ENCODE measurements at places on chromosomes 7 and 10.

GRCh38 chr10:125693524-125693847 is 10.5 kb upstream of the TEX36 start:
- DNase-seq = no peak

- DNase-seq = no peak
These were observed 172.3 kb upstream of the PPP2R2D start for GRCh38 chr10:131728286-131729228.

DNA sequence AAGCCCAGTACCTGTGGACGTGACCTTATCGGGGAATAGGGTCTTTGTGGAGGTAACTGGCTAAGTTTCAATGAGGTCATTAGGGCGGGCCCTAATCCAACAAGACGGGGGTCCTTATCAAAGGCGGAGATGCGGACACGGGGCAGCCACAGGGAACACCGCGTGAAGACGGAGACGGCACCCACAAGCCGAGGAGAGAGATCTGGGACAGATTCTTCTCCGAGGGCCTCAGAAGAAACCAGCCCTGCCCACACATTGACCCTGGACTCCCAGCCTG is 516.9 kb downstream of the DNAJB6 start:
- DNase-seq = no peak

DNA sequence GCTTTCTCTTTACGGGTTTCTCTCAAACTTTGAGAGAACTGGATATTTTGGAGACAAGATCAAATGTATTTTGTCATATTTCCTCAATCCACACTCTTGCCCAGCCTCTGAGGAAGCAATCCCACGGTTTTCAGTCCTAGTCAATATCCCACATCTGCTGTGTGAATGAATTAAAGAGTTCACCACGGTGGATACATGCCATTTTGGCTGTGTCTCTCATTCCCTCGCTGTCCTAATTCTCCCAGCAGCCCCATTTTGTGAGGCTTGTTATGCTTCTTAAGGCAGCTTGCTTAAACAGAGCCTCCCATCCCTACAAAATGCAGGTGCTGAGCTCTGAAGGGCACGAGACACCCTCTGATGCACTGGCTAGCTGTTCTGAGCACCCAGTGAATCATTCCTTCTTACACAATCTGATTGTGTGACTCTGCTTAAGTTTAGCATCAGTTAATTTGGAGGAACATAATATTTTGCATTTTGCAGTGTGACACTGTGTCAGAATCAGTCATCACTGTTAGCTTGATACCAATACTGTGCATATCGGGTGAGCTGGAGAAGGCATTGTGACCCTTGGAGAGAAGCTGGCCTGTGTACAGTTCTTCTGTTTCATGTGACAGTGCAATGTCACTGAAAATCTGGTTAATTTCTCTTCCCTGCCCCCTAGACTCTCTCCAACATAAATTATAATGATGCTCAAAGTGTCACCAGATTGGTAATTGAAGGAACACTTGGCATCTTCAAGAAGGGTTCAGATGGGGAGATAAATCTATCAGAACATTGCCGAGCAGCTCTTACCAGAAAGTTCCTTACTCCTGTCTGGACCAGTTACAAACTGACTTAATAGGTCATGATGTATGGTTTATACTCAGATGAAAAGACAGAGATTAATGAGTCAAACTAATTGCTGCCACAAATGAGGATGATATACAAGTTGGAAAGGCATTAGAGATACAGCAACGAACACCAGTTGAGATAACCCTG is 103.7 kb upstream of the AOAH start:
- no peak for DNase-seq

- no peak for DNase-seq
These were observed 639.8 kb downstream of the INHBA start for GRCh38 chr7:41063116-41063515.

- DNase-seq = no peak
These were observed 607.6 kb downstream of the KCNMA1 start for GRCh38 chr10:77029777-77030717.

DNA sequence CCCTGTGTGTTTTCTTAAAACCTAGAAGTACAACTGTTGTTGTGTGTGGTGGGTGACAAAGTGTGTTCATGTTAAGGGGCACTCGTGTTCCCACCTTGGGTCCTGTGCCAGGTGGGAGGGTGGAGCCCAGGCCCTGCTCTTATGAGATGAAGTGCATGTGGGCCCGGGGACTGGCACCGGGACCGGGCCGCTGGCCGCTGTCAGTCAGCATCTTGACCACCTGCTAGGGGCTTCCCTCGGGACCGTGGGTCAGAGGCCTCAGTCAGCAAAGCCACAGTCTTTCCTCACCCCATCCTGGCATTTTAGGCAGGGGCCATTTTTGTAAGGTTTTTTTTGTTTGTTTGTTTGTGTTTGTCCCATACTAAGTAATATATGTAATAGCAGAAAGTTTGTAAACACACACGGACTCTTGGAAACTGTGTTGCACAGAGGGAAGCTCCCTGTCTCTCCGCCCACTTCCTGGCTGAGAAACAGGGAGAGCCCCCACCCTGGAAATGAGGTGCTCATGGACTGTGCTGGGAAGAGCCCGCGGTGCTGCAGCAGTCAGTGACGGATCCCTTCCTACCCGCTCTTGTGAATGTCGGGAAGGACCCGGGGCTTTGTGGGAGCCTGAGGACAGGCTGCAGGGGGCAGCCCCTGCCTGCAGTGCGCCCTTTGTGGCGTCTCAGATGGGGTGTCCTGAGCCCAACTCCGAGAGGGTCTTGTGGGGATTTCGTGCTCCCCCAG is 13.4 kb downstream of the AGAP3 start:
- no peak for DNase-seq

- no peak for DNase-seq
These were observed 111.1 kb downstream of the LHPP start for GRCh38 chr10:124572751-124573150.

- no peak for DNase-seq
These were observed 211.5 kb upstream of the SLC26A5 start for GRCh38 chr7:103657474-103657894.

DNA sequence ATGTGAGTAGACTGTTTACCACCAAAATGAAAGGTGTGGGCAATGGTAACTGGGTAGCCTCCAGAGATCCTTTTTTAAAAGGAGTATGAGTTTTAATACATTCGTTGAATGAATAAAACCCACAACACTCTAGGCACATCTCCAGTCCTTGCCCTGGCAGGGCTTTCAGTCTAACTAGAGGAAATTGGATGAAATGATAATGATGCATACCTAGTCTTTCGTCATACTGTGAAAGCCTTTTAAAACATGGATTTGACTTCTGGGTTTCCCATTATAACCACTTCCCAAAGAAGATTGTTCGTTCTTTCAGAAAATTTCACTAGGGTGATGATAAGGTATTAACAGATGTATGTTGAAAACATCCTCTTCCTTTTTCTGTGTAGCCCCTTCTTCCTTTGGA is 110.8 kb downstream of the REEP3 start:
- DNase-seq = peak; percentile 32

GRCh38 chr10:79416578-79417255 is 28.7 kb downstream of the ZCCHC24 start:
- no peak for DNase-seq

DNA sequence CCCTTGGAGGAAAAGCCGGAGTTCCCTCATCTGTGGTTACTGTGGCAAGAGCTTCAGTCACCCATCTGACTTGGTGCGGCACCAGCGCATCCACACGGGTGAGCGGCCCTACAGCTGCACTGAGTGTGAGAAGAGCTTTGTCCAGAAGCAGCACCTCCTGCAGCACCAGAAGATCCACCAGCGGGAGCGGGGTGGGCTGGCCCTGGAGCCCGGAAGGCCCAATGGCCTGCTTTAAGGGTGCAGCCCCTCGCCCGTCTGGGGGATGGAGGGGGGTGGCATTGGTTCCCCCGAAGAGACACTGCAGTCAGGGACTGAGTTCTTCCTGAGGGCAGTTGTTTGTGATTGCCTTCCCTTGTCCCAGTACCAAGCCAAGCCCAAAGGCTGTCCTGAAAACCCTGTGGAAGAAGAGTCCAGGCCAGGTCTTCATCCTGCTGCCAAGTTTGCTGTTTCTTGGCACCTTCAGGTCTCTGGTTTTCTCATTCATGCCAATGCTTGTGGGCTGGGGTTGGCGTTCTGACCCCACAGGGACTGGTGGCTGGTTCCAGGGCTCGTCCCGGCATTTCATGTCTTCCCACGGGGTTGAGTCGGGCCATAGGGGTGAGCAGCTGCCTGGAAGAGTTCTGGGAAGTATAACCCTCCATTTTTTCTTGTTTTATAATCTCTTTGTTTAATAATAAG is 7.7 kb upstream of the ZNF783 start:
- DNase-seq = no peak

DNA sequence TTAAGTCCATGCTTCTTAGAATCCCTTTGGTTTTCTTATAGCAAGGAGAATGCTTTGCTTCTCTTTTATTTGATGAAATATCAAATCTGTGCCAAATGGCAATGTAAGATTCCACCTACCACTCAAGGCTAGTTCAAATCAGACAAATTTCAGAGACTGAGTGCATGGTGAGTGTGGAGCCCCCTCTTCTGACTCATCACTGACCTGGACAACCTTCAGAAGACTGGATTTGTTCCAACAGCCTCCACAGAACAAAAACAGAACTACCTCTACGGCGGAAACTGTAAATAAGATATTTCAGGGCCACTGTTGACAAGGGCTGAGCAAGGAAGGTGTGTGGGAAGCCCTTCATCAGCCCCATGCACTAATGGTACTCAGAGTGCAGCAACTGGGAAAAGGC is 21.1 kb downstream of the NCAPG2 start:
- DNase-seq = no peak

DNA sequence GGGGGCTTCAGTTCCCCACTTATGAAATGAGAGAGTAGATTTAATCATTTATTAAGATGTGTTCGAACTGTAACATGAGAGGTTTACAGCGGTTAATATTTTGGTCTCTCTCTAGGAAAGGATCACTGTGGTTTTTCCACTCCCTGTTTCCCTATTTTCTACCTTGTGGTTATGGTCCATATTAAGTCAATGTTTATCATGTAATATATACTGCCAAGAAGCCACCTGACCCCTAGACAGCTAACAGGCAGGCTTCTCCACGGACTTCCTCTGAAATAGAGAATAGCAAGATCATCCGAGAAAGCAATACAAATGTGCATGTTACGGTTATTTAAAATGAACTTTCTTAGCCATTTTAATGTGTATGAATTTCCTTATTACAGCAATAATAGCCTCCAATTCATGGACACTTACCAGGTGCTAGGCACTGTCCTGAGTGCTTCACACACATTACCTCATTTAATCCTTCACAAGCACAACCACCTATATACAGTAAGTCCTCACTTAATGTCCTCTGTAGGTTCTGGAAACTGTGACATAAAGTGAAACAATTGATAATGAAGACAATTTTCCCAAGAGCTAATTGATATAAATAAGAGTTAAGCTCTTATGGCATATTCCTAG is 835 bp upstream of the COL28A1 start:
- no peak for DNase-seq

- peak; percentile 97 for DNase-seq
These were observed 6.5 kb downstream of the INHBA start for GRCh38 chr7:41696323-41696916.

GRCh38 chr10:17394854-17395253 is 59.5 kb downstream of the ST8SIA6 start:
- DNase-seq = no peak

DNA sequence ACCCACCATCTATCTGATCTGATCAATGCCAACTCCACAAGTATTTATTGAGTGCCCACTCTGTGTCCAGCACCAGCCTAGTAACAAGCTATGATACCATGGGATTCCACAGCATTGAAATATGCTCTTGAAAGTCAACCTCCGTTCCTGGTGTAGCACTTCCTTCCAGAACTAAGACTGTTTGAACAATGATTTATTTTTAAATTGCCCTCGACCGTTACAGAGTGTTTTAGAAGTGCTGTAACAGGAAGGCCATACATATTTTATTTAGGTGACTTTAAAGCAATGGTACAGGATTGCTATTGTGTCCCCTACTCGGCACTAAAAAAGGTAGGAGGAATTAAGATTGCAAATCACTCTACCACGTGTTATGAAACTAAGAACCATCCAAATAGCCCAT is 225.6 kb downstream of the TEX36 start:
- no peak for DNase-seq

- peak; percentile 65 for DNase-seq
These were observed 126.4 kb upstream of the CCDC6 start for GRCh38 chr10:60032723-60033122.

DNA sequence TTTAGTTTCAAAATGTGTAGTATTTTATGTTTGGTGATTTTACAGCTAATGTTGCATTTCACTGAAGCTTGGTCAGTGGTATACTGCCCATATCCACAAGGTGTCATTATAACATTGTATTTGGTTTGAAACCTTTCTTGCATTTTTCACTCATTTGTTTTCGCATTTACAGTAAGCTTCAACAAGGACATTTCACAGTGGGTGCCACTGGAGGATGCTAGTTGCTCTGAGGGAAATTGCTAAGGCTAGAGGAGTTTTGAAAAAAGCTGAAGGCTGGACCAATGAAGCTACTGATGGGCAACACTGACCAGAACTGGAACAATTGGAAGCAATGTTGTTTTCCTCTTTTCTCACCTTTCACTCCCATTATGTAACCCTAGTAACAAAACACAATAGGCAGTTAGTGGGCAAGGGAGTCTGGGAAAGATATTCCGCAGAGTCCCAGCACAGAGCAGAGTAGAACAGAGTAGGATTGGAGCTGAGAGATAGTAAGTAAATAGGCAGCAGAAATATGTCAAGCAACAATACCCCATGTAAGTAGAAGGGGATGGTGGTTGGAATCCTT is 23.6 kb upstream of the SRI start:
- DNase-seq = peak; percentile 74

GRCh38 chr10:49187044-49187484 is 1.1 kb downstream of the TMEM273 start:
- DNase-seq = no peak

- DNase-seq = no peak
These were observed 113.6 kb downstream of the EEPD1 start for GRCh38 chr7:36266683-36267082.

DNA sequence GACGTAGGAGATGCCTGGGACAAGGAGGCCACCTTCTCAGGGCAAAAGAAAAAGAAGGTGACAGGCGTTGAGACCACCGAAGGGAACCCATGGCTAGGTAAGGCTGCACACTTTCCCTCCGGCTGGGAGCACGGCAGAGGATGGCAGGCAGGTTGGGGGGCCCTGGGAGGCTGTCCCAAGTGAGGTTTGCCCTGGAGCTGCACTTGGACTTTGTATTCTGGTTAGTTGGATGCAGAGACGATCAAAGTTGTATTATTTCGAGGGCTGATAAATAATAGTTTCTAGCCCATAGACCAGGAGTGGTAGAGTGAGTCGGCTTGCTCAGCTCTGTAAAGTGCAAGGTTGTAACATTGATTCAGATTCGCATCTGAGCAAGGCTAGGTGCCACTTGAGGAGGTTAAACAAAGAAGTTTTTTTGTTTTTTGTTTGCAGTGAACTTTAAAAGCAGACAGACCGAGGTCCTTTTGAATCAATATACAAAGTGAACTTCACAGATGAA is 608 bp downstream of the ENTPD7 start:
- peak; percentile 24 for DNase-seq
